GM06990 (cell line): ENCODE measurements at places on chromosomes 1 and 21.
A peak's percentile ranks its signal among the peaks of the same experiment; 100 is the strongest.

DNA sequence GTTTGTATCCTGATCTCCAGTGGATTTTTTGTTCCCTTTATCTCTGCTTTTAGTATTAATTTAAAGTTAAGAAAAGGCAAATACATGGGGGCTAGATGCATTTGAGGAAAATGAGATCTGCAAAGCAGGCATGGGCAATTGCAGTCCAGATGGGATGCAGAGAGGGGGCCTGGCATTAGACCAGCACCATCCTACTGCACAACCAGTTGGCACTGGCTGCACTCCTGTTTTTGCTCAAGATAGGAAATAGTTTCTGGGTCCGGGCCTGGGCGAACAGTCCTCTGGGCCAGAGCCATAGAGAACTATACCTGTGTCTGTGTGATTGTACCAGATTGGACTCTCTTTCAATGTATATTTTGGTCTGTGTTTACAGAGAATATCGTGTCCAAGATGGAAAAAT lies 34.0 kb upstream of the LEPR start:
- no peak for DNase-seq

DNA sequence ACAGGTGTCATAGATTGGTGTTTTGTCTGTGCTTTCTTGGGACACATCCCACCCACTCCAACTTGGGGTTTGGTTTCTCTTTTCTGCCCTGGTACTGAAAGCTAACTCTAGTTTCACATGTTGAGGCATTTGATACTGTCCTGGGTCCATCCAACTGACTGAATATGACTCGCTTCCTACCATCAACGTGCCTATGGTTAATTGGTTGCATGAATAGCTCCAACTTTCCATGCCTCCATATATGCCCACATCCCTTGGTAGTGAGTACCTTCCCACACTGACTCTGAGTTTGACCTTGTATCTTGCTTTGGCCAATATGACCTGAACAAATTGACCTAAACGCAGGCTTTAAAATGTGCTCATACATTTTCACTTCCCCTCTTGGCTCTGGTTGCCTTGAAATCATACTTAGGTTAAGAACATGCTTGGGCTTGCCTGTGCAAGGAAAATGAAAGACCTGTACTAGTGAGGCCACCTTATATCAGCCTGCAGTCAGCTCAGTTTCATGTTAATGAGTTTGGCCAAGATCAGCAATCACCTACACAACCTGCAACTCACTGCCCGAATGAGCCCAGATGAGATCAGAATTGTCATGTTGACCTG lies 81.0 kb upstream of the KCNK2 start:
- DNase-seq = peak; percentile 43

DNA sequence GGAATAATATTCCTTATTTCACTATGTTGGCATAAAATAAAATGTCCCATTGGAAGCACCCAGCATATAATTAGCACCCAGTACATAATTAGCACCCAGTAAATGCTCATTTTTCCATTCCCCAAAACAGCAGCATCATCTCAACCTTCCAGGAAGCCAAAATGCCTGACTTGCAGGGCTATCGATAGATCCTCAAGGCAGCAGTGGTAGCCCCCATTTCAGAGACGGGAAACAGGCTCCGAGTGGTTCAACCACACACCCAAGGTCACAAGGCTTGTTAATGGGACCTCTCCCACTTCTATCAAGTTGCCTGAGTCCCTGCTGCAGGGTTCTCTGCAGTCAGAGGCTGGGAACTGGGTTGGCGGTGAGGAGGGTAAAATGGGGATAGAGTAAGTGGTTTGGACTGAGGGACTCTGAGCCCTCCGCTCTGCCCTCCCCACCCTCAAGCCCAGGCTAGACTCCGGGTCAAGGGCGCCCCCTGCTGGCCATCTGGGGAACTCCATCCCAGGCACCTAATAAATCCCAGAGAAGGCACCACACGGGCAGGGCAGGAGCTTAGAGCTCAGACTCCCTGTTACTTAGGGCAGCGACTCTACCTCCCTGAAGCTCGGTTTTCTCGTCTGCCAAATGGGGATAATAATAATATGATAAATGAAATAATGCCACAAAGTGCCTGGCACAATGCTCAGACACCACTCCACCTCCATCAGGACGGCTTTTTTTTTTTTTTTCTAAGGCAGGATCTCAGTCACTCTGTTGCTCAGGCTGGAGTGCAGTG lies 21.9 kb upstream of the LAPTM5 start:
- peak; percentile 88 for DNase-seq

GRCh38 chr1:209883341-209883971 lies 54.6 kb upstream of the SYT14 start:
- no peak for DNase-seq

GRCh38 chr1:36223381-36223995 lies 755 bp upstream of the THRAP3 start:
- DNase-seq = peak; percentile 48

- DNase-seq = no peak
Observed at GRCh38 chr1:168623831-168624230, 47.4 kb downstream of the XCL1 start.

GRCh38 chr1:162200096-162200847 lies 130.8 kb downstream of the NOS1AP start:
- no peak for DNase-seq

DNA sequence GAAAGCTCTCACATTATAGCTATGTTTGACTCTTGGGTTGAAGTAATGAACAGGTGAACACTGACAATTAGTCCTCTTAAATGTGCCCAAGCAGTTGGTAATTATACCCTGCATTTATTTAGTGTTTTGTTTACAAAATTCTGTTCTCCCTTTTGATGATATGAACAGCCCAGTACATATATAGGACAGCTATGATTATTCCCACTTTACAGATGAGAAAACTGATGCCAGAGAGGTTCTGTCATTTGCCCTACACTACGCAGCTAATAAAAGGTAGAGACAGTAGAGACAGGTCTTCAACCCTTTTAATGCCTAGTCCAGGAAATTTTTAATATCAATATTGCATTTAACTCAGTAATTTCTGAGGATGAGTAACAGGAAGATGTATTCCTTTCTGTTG lies 46.1 kb upstream of the DNAJC6 start:
- no peak for DNase-seq

- no peak for DNase-seq
Observed at GRCh38 chr1:14323568-14324247, 274.8 kb upstream of the KAZN start.

DNA sequence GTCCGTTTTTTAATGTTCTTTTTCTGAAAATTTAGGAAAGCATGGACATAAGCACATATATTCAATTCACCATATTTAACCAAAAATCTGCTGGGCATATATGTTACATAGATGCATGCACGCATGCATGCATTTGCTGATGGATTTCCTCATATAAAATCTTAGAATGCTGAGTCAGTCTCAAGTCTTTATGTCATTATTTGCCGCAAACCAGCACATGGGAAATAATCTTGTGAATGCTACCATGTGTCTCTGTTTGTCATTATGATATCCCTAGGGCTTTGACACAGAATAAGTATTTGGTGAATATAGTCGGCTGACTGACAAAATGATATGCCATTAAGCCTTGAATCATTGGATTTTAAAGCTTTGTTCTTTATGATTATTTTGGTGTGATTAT lies 776.5 kb downstream of the KCNT2 start:
- no peak for DNase-seq

- DNase-seq = no peak
Observed at GRCh38 chr1:67213164-67213563, 46.9 kb downstream of the IL23R start.

- peak; percentile 59 for DNase-seq
Observed at GRCh38 chr1:23727362-23727811, 15.9 kb upstream of the ELOA start.

- DNase-seq = no peak
Observed at GRCh38 chr21:36699546-36700294, 805 bp downstream of the SIM2 start.

- no peak for DNase-seq
Observed at GRCh38 chr1:7684132-7684531, 87.0 kb upstream of the VAMP3 start.
